ENCODE measurements at places on chromosomes 3 and 15.

DNA sequence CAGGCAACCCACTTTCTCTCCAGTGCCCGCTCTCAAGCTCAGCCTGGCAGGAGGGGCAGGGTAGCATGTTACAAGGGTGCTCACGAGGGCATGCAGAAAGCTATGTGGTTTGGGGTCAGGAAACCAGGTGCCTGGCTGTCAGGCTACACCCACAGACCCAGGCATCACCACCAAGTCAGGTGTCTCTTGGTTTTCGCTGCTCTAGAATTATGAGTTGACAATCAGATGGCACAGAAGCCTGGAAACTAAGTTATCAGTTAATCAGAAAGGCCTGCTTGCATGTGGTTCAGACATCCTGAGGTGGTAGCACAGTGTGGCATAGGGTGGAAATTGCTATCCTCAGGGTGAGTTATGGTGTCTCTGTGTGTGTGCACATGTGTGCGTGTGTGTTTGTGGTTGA, 16.2 kb upstream of the CCR9 start:
- no peak for DNase-seq

DNA sequence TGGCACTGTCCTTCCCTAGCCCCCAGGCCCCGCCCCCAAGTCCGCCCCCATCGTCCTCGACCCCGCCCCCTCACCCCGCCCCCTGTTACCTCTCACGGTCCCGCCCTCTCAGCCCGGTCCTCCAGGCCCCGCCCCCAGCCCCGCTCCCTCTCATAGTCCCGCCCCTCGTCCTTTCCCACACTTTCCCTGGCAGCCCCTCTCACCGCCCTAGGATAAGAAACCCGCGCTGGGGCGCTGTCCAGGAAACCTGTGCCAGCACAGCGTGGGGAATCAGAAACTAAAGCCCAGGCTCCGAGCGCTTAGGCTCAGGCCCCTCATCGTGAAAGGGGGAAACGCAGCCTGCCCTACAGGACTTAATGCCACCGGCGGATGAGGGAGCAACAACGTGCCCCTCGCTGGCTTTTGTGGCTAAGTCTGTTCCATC, 20.9 kb downstream of the TRPM1 start:
- DNase-seq, result no peak

- DNase-seq, result no peak
Measured at GRCh38 chr3:33006081-33006480, 54.6 kb downstream of the CCR4 start.

DNA sequence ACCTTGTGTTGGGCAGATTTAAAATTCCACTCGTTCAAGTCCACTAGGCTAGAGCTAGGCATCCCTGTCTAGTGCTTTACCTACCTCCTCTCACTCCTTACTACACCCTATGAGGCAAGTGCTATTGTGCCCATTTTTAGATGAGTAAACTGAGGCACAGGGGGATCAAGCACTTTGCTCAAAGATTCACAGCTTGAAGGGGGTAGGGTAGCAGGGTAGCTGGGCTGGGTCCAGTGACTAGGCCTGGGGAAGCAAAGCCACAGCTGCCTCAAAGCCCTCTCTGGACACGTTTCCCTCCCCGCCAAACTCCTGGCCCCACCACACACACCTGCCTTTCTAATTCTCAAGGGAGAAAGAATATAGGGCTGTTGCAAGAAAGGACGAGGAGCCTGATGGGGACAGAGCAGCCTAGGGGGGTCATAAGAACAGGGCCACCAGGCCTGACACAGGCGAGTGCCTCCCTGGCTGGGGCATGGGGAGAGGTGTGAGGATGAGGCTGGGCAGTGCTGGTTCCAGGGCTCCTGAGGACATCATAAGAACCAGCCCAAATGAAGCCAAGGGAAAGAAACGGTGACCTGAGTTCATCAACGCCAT, 34.8 kb upstream of the SFMBT1 start:
- peak; percentile 27 for DNase-seq

GRCh38 chr3:49120096-49120437, 556 bp downstream of the USP19 start:
- no peak for DNase-seq

GRCh38 chr3:174581558-174581957, 277.6 kb upstream of the NAALADL2 start:
- no peak for DNase-seq

DNA sequence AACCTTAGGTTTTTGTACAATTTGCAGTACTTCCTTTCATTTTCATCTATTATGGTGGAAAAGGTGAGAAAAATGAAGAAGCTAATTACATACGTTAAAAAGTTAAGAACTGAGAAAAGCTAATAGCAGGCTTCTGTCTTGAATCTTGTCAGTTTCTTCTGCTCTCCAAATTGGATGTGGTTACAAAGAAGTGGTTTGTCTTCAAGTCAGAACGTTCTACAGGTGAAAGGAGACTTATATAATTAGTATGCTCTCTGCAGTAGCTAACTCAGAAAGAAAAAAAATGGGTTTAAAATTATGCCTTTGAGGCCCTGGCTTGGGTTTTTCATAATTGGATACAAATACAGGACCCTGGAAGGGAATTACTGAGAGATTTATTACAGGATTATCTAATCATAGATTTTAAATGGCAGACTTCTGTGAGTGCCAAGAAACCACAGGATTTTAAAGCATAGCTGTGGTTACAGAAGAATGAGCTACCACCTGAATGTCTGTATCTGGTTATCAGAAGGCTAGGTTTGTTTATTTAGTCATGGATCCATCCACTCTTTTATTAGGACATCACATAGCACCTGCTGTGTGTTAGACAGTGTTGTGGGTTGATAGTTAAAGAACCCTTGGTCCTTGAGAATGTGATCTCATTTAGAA, 528.1 kb upstream of the MCTP2 start:
- DNase-seq, result no peak

DNA sequence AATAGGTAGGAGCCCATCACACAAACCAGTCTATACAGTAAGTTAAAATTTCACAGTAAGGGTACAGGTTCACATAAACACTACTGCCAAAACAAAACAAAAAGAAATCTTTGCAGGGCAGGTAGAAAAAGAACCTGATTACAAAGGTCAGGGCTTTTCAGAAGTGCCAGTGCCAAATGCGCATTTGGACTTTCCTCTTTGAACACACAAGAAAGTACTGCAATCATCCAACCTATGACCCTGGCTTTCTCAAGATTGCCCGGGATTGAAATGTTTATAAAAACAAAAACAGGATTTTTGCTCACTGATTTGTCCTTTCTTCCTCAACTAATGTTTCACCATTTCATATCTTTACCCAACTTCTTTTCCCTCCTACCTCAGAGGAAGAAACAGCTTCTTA, 47.4 kb downstream of the CBLB start:
- DNase-seq, result no peak

DNA sequence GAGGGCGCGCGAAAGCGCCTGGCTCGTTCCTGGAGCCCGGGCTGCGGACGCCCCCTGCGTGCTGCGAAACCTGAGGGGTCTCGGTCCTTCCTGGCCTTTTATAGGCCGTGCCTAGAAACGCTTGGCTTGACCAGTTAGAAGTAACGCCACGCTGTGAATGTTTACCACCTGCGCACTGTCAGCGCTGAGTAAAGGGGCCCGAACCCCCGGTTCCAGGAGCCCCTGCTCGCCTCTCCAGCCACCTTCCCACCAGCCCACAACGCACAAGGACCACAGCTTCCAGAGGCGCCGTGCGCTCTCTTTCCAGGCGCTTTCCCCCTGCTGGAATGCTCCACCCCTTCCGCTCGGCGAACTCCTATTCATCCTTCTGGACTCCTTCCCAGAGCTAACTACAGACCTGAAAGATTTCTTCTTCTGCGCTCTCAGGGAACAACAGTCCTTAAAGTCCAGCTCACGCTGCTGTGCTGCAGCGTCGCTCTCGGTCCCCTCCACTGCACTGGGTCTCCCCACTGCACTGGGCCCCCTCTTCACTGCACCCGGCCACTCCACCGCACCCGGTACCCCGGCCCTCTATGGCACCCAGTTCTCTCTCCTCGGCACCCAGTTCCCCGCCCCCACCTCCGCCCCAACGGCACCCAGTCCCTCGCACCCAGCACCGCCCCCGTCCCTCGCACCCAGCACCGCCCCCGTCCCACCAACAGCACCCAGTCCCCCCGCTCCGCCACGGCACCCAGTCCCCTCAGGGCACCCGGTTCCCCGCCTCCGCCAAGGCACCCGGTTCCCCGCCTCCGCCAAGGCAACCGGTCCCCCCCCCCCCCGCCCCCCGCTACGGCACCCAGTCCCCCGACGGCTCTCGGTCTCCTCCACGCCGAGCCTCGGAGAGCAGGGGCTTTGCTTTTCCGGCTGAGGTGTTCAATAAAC, 69.8 kb downstream of the SQOR start:
- DNase-seq, result no peak

DNA sequence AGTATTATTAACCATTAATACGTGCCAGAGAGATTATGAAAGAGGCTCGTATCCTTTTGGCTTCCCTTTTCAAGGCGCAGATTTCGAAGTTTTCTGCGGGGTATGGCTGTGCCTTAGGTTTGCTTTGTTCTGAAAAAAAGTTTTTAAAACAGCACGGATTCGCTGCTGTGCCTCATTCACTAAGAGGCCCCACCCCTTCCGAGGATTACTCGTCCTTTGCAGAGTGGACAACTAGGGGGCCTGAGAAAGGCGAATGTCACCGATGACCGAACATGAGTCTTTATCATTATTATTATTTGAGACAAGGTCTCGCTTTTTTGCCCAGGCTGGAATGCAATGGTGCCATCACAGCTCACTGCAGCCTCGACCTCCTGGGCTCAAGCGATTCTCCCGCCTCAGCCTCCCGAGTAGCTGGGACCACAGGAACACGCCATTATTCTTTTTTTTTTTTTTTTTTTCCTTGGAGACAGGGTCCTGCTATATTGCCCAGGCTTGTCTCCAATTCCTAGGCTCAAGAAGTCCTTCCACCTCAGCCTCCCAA, 684 bp upstream of the RPS27L start:
- no peak for DNase-seq

DNA sequence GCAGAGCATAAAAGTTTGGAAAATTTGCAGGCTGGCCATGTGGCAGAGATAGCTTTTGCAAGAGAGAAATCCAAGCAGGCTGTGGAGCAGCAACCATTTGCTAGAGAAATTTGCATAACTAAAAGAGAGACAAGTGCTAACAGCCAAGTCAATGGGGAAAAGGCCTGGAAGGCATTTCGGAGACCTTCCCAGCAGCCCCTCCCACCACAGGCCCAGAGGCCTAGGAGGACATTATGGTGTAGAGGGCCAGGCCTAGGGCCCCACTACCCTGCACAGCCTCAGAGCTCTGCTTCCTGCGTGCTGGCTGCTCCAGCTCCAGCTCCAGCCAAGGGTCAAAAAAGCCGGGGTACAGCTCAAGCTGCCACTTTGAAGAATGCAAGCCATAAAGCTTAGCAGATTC, 82.7 kb downstream of the MYO5A start:
- no peak for DNase-seq

- DNase-seq, result no peak
Measured at GRCh38 chr3:52860424-52860768, 25.6 kb upstream of the MUSTN1 start.

DNA sequence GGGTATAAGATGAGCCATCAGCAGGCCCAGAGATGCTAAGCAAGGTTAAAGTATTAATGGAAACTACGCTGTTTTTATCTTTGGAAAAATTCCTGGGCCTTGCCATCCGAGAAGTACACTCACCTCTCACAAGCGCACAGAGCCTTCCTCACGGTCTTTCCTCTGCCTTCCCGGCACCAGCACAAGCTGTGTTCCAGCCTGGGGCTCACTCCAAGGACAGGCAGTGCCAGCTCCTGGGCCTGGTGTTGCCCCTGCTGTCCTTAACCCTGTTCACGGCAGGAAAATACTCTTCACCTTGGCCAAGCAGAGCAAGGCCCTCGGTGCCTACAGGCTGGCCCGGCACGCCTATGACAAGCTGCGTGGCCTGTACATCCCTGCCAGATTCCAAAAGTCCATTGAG, 14.3 kb upstream of the RHO start:
- DNase-seq, result no peak

DNA sequence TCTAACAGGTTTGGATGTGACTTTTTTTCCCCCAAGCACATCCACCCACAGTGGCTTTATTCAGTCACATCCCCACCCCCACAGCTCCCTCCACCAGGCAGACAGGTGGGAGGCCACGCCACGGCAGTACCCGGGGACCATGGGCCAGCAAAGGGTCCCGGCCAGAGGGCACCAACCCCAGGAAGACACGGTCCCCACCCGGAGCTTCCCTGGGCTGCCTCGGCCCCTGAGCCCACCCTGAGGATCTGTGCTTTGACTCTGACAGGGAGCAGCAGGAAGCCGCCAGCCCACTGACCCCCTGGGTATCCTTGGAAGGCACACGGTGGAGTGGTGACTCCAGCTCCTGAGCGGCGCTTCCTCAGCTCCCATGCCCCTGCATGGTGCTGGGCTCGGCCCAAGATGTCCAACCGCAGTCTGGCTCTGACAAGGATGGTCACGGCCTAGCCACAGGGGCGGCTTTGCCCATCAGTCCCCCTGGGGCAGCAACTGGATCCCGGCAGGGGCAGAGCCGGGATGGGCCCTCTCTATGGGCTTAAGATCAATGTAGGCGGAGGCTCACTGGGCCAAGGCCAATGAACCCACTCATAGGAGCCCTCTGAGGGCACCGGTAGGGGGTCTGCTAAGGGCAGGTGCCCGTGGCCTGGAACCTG, 66.2 kb upstream of the TTBK2 start:
- no peak for DNase-seq

DNA sequence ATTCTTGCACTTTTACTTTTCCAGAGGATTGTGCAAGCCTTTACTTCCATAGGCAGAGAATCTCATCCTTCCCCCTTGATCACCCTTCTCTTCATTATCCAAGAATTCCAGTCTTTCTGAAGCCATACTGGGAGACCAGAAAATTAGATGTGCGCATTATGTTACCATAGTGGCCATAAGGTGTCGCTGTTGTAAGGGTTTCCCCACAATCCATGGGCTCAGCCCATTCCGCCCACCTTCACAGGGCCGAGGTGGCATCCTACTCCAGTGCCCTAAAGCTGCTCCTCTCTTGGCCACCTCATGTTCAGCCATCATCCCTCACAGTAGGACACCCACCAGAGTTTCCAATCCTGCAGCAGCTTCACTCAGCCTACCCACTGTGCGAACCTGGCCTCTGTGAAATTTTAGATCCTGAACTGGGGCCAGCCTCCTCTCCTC, 35.0 kb downstream of the CTSH start:
- peak; percentile 49 for DNase-seq

DNA sequence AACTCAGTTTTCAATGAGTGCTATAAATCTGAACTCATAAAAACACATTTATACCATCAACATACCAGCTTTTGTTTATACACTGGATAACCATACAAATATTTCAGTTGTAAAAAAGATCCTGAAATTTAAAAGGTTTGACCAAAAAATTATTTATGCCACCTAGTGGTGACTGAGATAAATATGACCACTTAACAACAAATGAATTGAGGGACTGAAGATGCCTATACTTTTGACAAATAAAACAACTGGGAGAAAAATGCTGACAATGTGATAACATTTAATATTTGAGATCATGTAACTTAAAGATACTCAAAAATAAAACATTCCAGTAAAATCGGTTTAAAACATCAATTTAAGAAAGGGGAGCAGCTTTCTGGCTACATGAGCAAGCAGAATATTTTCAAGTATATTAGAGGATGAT, 30.4 kb downstream of the ATG3 start:
- no peak for DNase-seq

All from right forelimb (tissue), 1 donor.